ENCODE measurements at places on chromosomes 5 and 9.

DNA sequence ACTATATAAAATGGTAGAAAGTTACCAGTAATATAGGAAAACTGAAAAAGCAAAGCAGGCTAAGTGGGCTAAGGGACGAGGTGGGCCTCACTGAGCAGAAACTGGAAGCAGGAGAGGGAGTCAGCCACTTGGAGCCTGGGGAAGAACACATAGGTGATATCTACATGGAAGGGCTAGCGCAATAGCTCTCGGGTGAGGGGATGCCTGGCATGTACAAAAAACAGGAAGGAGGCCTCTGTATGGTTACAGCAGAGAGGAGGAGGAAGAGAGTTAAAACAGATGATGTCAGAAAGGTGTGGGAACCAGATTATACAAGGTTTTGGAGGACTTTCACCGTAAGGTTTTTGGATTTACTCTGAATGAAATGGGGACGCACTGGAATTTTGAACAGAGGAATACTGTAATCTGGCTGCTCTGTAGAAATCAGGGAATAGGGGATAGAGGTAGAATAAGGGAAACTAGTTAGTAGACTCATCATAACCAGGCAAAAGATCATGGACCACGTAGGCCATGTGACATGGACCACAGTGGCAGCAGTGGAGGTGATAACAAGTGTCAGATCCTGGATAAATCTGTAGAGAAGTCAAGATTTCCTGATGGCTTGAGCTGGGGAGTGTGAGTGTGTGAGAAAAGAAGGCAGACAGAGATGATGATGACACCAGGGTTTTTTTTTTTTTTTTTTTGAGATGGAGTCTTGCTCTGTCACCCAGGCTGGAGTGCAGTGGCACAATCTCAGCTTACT, 52.5 kb downstream of the FNBP1 start:
- DNase-seq = no peak

DNA sequence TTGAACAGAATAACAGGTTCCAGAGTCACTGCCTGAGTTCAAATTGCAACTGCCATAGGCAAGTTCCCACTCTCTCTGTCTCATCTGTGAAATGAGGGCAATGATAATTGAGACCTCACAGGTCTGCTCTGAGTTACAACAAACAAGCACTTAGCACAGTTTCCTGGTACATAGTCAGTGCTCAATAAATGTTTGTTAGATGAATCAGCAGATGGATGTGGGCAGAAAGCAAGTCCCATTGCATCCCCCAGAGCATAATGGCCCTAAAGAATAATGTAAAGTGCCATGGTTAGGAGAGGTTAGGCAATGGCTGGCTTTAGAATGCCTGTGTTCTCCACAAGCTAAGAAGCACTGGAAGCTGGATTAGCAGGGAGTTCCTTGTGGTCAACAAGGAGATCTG, 136.5 kb upstream of the LARP1 start:
- DNase-seq = no peak

GRCh38 chr9:69647804-69648203, 24.4 kb downstream of the APBA1 start:
- DNase-seq = no peak

- DNase-seq = no peak
These were observed 203.5 kb upstream of the IER5L start for GRCh38 chr9:129381481-129381957.

- peak; percentile 39 for DNase-seq
These were observed 16.9 kb downstream of the S1PR3 start for GRCh38 chr9:89008055-89008743.

GRCh38 chr5:166772770-166773169, 1518.7 kb upstream of the WWC1 start:
- DNase-seq = no peak

GRCh38 chr5:62256161-62257019, 49.6 kb upstream of the KIF2A start:
- DNase-seq = no peak

- DNase-seq = no peak
These were observed 300.0 kb downstream of the MAST4 start for GRCh38 chr5:66896171-66896570.

DNA sequence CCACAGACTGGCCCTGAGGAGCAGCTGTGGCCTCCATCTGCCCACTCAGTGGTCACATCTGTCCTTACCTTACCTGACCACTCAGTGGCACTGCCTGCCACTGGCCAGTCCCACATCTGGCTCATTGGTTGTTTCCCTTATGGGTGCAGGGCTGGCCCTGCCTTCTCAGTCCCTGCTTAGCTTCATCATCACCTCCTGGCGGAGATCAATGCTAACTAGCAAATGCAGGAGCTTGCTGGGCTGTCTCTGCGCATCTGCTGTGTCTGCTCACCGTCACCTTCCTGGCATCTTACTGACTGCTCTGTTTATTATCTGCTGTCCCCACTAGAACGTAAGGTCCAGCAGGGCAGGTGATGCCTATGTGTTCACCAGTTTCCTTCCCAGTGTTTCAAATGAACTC, 356.9 kb downstream of the SEMA5A start:
- DNase-seq = no peak

DNA sequence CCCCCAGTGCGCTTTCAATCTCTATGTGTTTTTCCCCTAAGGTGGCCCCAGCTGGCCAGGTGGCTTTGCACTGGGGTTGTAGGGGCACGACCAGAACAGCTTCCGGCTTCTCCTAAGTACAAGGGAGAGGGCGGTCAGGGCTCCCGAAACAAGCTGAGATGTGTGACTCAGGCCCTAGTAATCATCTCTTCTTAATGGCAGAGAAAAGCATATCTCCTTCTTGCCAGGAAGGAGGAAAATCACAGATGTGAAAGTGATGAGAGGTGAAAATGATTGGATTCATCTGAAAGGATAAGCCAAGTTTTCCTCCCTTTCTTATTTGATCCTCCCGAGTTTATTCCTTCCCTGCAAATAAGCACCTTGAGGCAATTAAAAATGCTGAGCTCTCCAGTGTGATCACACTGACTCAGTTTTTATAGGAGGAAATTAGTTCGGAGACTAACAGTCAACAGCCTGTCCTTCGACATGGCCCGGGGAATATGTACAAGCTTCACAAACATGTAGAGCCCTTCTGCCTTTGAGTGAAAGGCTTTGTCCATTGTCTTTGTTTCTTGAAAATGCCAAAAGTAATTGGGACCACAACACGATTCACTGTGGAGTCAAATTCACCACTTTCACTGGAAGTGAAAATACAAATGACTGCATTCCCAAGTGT, 514.8 kb downstream of the PSAT1 start:
- DNase-seq = no peak

DNA sequence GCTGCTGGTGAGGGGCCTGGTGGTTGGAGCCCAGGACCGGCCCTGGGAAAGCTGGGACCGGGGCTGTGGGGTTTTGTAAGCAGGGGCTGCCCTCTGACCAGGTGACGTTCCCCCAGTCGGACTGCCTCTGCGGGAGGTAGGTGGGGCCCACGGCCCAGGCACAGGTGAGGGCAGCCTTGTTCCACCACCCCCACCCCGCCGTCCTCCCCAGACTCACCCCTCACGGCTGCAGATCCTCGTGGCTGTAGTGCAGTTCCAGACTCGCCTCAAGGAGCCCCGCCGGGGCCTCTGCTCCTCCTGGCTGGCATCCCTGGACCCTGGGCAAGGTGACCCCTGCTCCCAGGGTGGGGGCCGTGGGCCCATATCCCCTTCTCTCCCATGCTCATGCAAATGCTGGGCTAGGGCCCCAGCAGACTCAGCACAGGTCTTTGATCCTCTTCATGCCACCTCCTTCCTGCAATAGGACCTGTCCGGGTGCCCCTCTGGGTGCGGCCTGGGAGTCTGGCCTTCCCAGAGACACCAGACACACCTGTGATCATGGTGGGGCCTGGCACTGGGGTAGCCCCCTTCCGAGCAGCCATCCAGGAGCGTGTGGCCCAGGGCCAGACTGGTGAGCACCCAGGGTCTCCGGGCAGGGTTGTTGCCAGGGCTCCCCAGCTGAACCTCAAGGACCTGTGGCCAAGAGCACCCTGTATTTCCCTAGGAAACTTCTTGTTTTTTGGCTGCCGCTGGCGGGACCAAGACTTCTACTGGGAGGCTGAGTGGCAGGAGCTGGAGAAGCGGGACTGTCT, 6.6 kb downstream of the RNF208 start:
- DNase-seq = no peak

GRCh38 chr9:129495620-129496472, 125.1 kb downstream of the C9orf50 start:
- DNase-seq = peak; percentile 99

DNA sequence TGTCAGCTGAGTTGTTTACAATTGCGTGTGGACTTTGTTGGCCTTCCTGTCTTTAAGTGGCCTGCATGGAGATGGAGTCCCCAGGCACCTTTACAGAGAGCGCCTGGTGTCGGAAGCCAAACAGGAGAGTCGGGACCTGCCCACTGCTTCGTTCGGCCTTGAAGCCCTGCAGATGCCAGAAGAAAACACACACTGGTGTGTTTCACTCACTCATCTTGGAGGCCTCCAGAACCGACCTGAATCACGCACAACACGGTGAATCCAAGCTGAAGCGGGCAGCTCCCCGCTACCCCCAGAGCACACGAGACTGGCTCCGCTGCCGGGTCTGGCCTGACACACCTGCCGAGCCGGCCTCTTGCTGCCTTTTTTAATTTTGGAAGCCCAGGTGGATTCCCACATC, 419.4 kb upstream of the IRX4 start:
- no peak for DNase-seq

GRCh38 chr5:23013395-23013998, 160.4 kb upstream of the CDH12 start:
- no peak for DNase-seq

GRCh38 chr5:53777864-53778618, 217.6 kb downstream of the NDUFS4 start:
- DNase-seq = no peak

- DNase-seq = no peak
These were observed 1.3 kb downstream of the TMEM250 start for GRCh38 chr9:136117291-136117915.
